ENCODE measurements at places on chromosomes 5 and 9. TPM values are rescaled to one million over a fixed set of nuclear protein-coding genes. Genes with fewer than 3 reads are reported as not detected.

QSOX2 gene
- total RNA-seq = 7.2 TPM

ACSL6 gene
- 1.7 TPM for total RNA-seq

RNF180 gene
- total RNA-seq = 24.9 TPM

EPB41L4B gene
- 1.4 TPM for total RNA-seq

SEMA6A gene
- 16.4 TPM for total RNA-seq

NMUR2 gene
- total RNA-seq = not detected

FCHO2 gene
- 27.3 TPM for total RNA-seq

TIMD4 gene
- not detected for total RNA-seq

INSL6 gene
- total RNA-seq = not detected

ABO gene
- total RNA-seq = 10.0 TPM

SLC6A3 gene
- not detected for total RNA-seq

C5orf34 gene
- 1.2 TPM for total RNA-seq

ELL2 gene
- 62.9 TPM for total RNA-seq

PCDHAC1 gene
- total RNA-seq = 2.3 TPM

SPINK6 gene
- total RNA-seq = not detected

LCNL1 gene
- total RNA-seq = 0.40 TPM

GHR gene
- 12.5 TPM for total RNA-seq

INSL4 gene
- total RNA-seq = not detected

PLEKHG4B gene
- under 0.01 TPM for total RNA-seq

C5orf47 gene
- not detected for total RNA-seq

ANKRD31 gene
- 0.23 TPM for total RNA-seq

NME5 gene
- 10.6 TPM for total RNA-seq

PCDHB8 gene
- 1.5 TPM for total RNA-seq

CERCAM gene
- total RNA-seq = 18.0 TPM

NUTM2G gene
- total RNA-seq = not detected

PCDHGC3 gene
- total RNA-seq = 95.6 TPM

SLC6A18 gene
- total RNA-seq = not detected

PRR16 gene
- 2.7 TPM for total RNA-seq

PCDHGB1 gene
- total RNA-seq = 9.5 TPM

NR6A1 gene
- 0.16 TPM for total RNA-seq

C9orf153 gene
- 0.47 TPM for total RNA-seq

EQTN gene
- not detected for total RNA-seq

WDR38 gene
- total RNA-seq = not detected

EMB gene
- 8.4 TPM for total RNA-seq

CTNNAL1 gene
- total RNA-seq = 79.5 TPM

CDH10 gene
- not detected for total RNA-seq

WDR31 gene
- 1.2 TPM for total RNA-seq

PCDHGA12 gene
- 15.4 TPM for total RNA-seq

PRDM9 gene
- total RNA-seq = not detected

NPR3 gene
- 1.1 TPM for total RNA-seq

CXXC5 gene
- 30.0 TPM for total RNA-seq

ZDHHC11B gene
- 3.1 TPM for total RNA-seq

SPAAR gene
- total RNA-seq = 1.8 TPM

ARL14EPL gene
- 0.15 TPM for total RNA-seq

RORB gene
- 0.45 TPM for total RNA-seq

MEGF10 gene
- 0.27 TPM for total RNA-seq

URM1 gene
- 20.5 TPM for total RNA-seq

FBXO38 gene
- total RNA-seq = 49.0 TPM

IER5L gene
- 12.1 TPM for total RNA-seq

ZNF462 gene
- 27.3 TPM for total RNA-seq

PCSK5 gene
- 35.8 TPM for total RNA-seq

KIF4B gene
- 0.05 TPM for total RNA-seq

FRRS1L gene
- total RNA-seq = 11.3 TPM

Data from gastroesophageal sphincter (tissue), 4 donors.